ENCODE measurements at places on chromosomes 13 and 19. TPM values are rescaled to one million over a fixed set of nuclear protein-coding genes. Genes with fewer than 3 reads are reported as not detected.

The SIGLEC9 gene
- total RNA-seq: 0.10 TPM

The USP12 gene
- 16.6 TPM for total RNA-seq

The ABCA7 gene
- total RNA-seq: 3.4 TPM

The C1QTNF9B gene
- total RNA-seq: not detected

The NCR1 gene
- total RNA-seq: not detected

The MYH14 gene
- total RNA-seq: 0.39 TPM

The KIR2DL1 gene
- not detected for total RNA-seq

The CD33 gene
- 2.4 TPM for total RNA-seq

The FFAR2 gene
- not detected for total RNA-seq
